ENCODE measurements at places on chromosomes 2 and 18.

DNA sequence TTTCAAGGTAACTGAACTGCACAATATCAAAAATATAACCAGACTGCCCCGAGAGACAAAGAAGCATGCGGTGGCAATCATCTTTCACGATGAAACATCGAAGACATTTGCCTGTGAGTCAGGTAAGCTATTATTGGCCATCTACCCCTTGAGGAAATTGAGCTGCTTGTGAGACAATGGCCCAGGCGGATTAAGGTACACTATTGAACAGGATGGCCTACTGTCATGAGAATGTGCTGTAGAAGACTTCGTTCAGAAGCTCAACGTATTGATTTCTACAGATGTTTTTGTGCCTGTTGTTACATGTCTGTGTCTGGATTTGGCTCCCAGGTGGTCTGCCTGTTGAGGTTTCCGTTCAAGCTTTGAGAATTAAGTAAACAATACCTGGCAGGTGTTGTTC, 198.7 kb downstream of the DOK6 start:
- no peak for DNase-seq

DNA sequence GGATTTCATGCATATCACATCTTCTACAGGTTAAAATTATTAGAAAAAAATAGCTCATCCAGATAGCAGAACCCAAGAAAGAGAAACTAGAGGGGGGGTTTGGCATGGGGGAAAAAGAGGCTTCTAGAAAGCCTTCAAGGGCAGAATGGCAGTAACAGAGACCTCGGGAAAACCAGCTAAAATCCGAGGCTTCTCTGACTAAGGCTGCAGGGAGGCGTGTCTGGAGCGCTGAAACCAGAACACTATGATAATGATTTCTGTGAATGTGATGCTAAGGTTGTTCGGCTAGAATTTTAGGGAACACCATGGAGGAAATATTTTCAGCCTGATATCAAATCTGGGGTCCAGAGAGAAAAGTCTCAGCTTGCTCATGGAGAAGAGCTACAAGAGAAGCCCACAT, 73.0 kb downstream of the ATP8B1 start:
- no peak for DNase-seq

DNA sequence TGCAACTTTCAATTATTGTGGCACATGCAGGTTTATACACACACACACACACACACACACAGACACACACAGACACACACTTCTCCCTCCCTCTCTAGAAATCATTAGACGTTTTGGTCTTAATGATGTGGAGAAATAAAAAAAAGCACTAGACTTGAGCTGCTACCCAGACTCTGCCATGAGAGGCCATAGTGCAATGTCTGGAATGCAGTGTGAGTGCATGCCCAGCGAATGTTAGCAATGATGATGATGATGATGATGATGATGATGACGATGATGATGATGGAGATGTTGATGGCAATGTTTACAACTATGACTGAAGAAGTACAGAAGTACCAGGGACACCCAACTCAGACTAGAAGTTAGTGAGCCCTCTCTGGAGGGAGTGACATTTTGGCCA, 23.8 kb upstream of the KLHL29 start:
- no peak for DNase-seq

- no peak for DNase-seq
These were observed 83.7 kb downstream of the KYNU start for GRCh38 chr2:142961202-142961601.

- DNase-seq = no peak
These were observed 47.5 kb downstream of the SKA1 start for GRCh38 chr18:50422286-50422898.

DNA sequence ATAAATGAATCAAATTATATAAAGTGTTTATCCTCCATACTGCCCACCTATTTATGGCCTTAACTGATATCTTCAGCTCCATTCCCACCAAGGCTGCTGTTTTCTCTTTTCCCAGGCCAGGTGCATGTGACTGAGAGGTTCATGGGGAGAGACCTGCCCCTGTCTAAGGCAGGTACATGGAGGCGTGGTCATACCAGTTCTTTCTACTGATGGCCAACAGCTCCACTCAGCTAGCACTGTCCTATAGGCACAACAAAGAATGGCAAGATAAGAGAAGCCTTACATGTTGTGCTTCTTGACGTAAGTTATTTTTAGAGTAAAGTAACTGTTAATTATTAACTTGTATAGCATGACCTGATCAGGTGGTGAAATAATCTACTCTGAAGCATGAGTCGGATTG, 16.8 kb downstream of the AKAIN1 start:
- DNase-seq = no peak

GRCh38 chr2:159925975-159926374, 128.0 kb upstream of the CD302 start:
- no peak for DNase-seq

DNA sequence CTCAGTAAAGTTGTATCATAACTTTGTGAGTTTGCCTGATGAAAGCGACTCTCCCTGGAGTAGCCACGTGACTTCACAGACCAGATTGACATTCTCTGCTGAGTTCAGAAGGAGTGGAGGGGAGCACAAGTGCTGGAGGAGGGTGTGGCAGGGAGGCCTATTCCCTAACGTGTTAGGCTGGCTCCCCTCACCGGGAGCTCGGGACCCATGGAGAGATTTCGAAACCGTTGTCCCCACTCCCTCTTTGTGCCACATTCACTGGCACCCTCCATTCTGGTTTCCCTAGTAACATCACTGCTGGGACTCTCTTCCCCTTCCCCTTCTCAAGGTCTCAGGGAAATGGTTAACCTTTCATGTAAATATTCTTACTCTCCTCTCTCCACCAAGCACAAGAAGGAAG, 279.9 kb downstream of the ALPK2 start:
- no peak for DNase-seq

GRCh38 chr2:197159661-197160211, 150.8 kb downstream of the ANKRD44 start:
- no peak for DNase-seq

DNA sequence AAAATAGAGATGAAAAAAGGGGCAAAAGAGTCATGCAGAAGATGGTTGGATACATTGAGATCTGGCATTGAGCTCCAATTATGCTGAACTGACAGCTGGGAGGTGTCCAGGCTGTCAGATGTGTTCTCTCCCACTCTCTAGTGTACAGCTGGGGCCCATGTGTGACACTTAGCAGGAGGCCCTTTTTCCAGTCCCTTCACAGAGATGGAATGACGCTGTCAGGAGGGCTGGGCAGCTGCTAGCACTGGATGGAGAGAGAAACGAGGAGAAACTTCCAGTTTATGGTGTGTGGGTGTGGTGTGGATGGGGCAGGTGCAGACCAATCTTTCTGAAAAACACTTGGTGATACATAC, 437.7 kb upstream of the HS6ST1 start:
- no peak for DNase-seq

DNA sequence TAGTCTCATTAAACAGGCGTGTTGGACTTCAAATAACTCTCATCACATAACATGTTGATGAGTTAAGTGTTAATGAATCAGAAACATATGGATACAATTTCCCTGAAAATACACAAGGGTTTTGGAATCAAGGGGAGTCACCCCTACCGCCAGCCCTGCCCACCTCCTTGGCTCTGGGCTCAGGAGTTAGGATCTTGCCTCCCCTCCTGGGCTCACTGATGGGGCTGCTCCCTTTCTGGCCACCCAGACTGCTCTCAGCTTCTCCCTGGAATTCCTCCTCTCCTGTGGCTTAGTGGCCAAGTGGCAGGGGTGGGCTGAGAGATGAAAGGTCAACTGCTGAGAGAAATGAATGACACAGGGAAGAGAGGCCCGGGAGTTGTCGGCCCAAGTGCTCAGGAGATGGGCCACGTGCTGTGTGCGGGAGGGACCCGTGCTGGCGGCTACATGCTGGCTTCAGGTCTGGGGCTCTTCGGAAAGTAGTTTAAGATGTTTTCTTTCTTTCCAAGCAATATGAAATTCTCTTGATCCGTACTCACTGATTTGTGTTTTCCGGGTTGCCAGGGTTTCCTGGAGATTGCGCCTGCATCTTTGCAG, 55.8 kb upstream of the TNP1 start:
- DNase-seq = no peak

DNA sequence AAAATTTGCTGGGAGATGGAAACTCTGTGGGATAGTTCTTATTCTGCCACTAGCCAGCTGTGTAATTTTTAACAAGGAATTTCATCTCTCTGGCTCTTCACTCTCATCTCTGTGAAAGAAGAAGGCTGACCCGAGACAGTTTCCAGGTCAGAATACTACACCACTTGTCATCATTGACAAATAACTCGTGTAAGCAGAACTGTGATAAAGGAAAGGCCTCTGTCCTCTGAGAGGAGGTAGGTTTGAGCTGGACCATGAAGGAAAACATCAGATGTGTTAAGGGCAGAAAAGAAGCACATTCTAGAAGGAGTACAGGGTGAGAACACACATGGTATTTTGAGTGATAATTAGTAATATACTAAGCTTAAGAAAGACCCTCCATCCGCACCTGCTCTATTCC, 211.4 kb upstream of the DDX18 start:
- DNase-seq = no peak

GRCh38 chr2:66003931-66004330, 431.0 kb upstream of the MEIS1 start:
- DNase-seq = no peak

DNA sequence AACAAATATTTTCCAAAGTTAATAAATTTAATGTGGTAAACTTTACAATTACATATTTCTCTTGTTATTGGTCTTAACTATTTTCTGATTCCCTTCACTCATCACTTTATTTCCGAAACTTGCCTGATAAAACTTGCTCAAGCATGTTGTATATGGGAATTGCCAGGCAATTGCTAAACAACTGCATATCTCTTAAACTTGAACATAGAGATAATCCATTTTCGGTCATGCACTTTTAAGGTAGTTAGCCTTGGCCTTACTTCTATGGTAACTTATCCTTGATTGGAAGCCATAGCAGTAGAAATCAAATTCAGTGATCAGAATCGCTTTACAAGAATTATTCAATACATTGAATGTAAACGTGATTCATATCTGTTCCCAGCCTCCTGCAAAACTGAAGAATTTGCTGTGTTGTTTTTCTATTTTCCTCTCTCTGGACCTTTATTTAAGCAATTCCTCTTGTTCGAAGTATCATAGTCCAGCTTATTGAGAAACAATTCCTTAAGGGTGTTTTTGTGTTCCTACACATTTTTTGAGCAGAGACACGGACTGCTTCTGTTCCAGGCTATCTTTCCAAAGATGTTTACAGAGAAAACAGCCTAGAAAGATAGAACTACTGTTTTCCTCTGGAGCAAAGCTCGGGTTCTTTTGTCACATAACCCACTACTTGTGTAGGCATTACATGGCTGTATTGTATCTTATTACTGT, 674.3 kb downstream of the IRS1 start:
- DNase-seq = no peak

DNA sequence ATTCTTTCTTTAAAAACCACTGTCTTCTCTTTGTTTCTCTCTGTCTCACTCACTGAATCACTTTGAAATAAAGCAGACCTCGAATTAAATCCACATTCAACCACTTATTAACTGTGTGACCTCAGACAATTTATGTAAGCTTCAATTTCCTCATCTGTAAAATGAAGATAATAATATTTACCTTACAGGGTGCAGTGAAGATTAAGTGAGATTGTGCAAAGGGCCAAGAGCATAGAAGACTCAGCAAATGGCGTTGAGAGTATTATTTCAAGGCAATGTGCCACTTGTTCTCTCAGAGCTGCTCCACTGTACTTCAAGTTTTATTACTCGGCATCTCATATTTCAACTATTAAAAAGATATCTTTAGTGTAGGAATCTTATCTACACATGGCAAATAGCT, 454.2 kb upstream of the HNRNPA3 start:
- no peak for DNase-seq

Data from activated T-cell treated with anti-CD3 and anti-CD28 coated beads for 4 hours (primary cell).